ENCODE measurements at places on chromosomes 11 and 22. TPM values are rescaled to one million over a fixed set of nuclear protein-coding genes. Genes with fewer than 3 reads are reported as not detected.
A peak's percentile ranks its signal among the peaks of the same experiment; 100 is the strongest.

Gene PNPLA5
- not detected for total RNA-seq

Gene GAB4
- total RNA-seq, result not detected

Gene KCNJ1
- total RNA-seq, result not detected

GRCh38 chr22:19916941-19917340, 24.6 kb upstream of the COMT start:
- DNase-seq, result no peak

- DNase-seq, result no peak
Observed at GRCh38 chr22:40487663-40488249, 117.4 kb downstream of the SGSM3 start.

GRCh38 chr22:37627545-37627944, 11.9 kb upstream of the SH3BP1 start:
- DNase-seq, result no peak

GRCh38 chr22:32043391-32043790, 330 bp downstream of the SLC5A1 start:
- no peak for DNase-seq

- DNase-seq, result no peak
Observed at GRCh38 chr11:555780-556661, 4.5 kb downstream of the LMNTD2 start.

DNA sequence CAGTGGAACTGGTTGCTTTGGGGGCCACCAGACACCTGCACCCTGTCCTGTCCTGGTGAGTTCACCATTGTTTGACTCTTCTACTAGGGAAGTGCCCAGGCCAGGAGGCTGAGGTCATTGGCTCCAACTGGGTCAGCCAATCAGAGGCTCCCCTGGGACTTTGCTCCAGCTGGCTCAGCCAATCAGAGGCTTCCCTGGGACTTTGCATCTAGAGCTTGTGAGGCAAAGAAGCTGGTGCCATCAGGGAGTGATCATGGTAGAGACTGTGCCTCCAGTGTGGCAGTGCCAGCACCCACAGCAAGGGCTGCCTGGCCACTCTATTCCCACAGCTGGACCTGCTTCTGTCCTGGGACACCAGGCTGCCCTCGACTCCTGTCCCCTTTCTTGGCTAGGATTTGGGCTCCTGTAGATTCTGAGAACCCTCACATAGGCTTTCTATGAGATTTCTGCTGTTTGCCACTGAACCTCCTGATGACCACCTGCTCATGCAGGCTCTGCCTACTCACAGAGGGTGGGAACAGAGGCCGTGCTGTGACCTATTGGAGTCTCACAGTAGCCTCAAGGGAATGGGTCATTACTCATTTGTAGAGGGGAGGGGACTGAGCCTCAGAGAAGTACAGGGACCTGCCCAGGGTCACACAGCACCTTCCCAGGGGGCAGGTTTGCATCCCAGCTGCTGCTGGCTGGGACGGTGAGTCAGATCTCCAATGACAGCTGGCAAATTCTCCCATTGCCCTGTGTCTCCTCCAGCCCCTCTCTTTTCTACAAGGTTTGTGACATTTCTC, 59.2 kb upstream of the SHISAL1 start:
- DNase-seq, result no peak

- DNase-seq, result no peak
Observed at GRCh38 chr11:79264284-79264683, 176.5 kb downstream of the TENM4 start.

DNA sequence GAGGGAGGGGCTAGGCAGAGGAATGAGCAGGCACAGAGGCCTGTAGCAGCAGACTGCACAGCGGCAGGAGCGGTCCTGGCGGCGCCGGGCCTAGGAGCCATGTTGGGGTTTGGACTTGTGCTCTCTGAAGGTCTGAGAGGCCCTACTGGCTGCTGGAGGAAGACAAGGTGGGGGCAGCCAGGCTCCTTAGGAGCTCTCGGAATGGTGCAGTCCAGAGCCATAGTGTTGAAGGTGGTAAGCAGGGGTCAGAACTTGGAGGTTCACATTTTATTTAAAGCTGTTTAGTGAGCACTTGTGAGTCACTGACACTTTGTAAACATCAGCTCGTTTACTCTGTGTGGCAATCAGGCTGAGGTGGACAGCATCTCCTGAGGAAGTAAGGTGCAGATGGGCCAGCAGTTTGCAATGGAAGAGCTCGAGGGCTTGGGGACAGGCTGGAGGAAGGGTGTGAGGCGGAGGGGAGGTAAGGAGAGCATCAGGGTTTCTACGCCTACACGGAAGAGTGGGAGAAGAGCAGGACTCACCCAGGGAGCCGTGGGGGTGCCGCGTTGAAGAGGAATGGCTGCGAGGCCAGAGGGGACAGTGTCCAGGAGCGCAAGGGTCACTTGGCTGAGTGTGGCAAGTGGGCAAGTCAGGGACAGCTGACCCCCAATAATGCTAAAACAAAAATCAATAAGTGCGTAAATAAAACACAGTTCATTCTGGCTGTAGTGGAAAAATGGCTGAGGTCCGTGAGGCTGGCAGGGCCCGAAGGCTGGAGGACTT, 10.0 kb upstream of the TMEM191C start:
- no peak for DNase-seq

Gene SOX10
- 2.5 TPM for total RNA-seq

GRCh38 chr11:1772270-1773130, 8.8 kb upstream of the CTSD start:
- no peak for DNase-seq

DNA sequence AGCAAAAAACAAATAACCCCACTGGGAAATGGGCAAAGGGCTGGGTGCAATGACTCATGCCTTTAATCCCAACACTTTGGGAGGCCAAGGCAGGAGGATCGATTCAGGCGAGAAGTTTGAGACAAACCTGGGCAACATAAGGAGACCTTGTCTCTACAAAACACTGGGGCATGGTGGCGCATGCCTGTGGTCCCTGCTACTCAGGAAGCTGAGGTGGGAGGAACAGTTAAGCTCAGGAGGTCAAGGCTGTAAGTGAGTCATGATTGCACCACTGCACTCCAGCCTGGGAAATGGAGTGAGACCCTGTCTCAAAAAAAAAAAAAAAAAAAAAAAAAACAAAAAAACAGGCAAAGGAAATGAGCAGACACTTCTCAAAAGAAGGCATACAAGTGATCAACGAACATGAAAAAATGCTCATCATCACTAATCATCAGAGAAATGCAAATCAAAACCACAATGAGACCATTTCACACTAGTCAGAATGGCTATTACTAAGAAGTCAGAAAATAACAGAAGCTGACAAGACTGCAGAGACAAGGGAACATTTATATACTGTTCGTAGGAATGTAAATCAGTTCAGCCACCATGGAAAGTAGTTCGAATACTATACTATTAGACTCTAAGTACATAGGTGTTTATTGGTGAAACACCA, 48.2 kb upstream of the SMCO4 start:
- no peak for DNase-seq

GRCh38 chr11:79290761-79291160, 150.1 kb downstream of the TENM4 start:
- no peak for DNase-seq

- DNase-seq, result no peak
Observed at GRCh38 chr22:26082866-26083265, 86.4 kb upstream of the SEZ6L start.

Gene FJX1
- total RNA-seq, result 12.8 TPM

Gene DCHS1
- 12.6 TPM for total RNA-seq

DNA sequence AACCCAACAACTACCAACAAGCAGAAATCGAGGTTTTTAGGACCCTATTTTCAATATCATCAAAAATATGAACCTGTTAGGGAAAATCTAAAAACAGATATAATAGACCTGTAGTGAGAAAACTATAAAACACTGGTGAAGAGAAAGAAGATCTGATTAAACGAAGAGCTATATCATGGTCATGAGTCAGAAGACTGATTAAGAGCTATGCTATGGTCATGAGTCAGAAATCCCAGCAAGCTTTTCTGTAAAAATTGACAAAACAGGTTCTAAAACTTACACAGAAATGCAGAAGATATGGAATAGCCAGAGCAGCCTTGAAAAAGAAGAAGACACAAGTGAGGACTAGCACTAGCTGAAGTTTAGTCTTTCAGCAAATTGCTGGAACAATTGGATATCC, 345.0 kb downstream of the TBC1D22A start:
- no peak for DNase-seq

Gene UPK3A
- not detected for total RNA-seq

Gene TMEM45B
- total RNA-seq, result not detected

DNA sequence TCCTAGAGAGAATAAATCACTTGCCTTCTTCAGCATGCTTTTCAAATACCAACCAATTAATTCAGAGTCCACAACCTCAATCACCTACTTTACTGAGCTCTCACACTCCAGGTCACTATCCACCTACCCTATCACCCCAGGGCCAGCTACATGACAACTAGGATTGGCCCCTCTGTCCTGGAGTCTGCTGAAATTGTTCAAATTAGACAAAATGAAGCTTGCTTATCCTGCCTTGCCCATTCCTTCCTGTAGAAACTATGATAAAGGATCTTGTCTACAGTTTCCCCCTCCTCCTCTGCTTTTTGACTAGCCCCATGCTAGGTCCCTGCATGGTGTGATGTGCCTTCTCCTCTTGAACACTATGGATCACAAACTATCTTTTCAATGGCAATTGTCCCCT, 94.5 kb downstream of the JRKL start:
- DNase-seq, result no peak

GRCh38 chr11:46718155-46719019, 626 bp upstream of the F2 start:
- no peak for DNase-seq

GRCh38 chr22:40637183-40638150, 948 bp upstream of the MRTFA start:
- DNase-seq, result peak; percentile 53

GRCh38 chr11:72553706-72554105, 119.4 kb upstream of the CLPB start:
- no peak for DNase-seq

DNA sequence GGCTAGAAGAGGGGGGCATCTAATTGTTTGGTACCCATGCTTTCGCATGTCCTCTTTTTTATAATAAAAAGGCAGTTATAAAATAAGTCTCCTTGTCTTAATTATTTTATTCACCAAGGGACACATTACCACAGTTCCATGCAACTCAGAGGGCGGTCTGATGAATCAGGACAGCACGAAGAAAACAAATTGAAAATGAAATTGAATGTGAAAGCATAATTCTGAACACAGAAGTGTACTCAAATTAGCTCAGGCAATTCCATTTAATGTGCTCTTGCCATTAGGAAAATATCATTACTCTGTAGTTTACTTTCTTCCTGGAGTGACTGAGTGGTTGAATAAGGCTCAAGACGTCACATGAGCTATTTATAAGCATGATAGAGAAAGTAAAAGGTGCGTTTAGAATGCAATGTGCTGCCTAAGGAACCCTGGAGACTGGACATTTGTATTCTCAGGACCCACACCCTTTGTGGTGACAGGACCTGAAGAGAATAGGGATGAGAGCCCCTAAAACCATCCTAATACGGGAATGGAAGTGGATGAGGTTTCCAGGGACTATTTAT, 59.6 kb downstream of the MTNR1B start:
- DNase-seq, result no peak

Gene PNPLA3
- total RNA-seq, result 1.0 TPM

GRCh38 chr11:34439610-34440198, 970 bp downstream of the CAT start:
- DNase-seq, result no peak

DNA sequence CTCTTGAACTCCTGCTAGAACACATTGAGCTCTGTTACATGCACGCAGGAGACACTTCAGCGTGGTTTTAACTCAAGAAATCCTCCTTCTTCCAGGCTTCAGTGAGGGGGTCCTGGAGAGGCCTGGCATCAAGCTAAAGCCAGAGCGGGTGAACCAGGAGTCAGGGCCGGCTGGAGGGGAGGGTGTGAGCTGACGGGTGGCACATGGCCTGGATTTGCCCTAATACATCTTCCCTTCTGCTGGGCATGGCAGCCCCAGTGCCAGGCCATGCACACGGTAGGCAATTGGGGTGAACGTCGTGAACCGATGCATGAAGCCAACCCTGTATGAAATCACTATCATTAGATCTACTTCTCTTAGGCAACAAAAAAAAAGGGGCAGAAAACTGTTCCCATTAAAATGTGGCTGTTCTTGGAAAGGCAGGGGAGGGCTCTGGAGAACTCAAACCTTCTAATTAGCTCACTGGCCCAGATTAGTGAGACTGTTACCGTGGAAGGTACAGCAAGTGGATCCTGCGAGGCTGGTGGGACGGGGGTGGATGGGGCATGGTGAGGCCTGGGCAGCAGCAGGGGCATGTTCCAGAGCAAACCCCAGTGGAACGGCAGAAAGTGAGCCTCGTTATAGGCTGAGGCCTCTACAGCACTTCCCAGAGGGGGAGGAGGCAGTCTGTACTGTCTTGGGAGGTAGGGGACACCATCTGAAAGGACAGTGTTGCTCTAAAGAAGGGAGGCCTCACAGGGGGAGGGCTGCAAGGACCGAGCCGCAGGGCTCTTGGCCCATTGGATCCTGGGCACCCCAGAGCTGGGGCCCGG, 10.6 kb downstream of the IFT27 start:
- no peak for DNase-seq

DNA sequence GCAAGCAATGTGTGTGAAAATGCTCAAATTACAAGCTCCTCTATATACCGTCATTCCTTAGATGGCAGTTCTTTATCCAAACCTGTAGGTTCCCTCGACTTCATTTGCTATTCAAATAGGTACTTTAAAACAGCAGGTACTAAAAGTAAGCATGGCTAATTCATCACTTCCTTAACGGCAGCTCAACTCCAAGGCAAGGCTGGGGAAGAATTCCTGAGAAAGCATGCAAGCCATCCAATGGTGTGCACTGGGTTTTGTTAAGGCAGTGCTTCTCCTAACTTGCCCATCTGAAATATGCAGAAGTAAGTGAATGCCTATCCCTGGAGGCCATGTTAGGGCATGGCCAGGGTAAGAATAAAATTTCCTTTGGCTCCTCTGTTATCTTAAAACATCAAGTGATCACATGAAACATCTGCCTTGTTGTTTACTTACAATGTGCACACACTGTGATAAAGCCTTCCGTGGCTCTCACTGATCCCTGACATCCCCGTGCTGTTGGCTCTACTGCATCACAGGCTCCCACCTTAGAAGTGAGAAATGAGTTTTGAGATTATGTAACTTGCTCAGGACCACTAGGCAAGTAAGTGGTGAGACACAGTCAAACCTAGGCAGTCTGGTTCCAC, 52.1 kb downstream of the SMCO4 start:
- no peak for DNase-seq

DNA sequence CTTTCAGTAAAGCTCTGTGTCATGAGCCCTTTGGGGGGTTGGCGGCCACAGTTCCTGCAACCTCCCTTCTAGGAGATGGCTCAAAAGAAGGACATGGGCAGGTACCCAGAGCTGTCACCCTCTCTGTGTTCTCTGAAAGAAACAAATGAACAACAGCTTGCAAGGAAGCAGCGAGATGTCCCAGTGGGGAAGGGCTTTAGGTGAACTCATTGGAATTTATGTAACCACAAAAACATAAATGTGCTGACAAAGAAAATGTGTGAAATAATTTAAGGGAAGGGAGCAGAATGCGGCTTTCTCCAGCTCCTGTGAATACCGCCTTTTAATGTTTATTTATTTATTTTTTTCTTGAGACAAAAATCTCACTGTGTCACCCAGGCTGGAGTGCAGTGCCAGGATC, 3.3 kb downstream of the PARVG start:
- no peak for DNase-seq
